ENCODE measurements at places on chromosomes 1 and 21.

- DNase-seq, result no peak
These were observed 11.6 kb downstream of the GJA5 start for GRCh38 chr1:147748676-147749350.

GRCh38 chr1:165057956-165058355 is 298.6 kb downstream of the LMX1A start:
- DNase-seq, result no peak

DNA sequence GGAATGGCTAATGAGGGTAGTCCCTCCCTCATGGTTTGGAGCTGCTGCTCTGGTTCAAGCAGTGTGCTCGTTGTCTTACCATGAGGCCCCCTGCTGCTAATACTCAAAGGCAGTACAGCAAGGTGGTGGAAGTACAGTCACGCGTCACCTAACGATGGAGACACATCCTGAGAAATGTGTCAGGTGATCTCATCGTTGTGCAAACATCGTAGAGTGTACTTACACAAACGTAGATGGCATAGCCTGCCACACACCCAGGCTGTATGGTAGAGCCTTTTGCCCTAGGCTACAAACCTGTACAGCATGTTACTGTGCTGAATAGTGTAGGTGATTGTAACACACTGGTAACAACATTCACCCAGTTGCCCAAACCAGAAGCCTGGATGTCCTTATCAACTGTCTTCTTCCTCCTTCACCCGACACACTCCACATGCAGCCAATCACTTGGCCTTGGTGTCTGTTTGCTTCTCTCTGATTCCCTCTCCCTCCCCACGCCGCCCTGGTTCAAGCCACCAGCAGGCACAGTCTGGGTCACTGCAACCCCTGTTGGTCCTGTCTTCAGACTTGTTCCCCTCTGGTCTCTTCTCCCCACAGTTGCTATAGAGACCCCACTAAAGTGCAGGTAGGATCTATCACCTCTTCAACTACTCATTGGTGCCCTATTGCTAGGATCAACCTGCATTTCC is 6.0 kb upstream of the KCNA2 start:
- no peak for DNase-seq

GRCh38 chr1:205438213-205439158 is 16.6 kb upstream of the LEMD1 start:
- peak; percentile 41 for DNase-seq

- DNase-seq, result no peak
These were observed 12.2 kb downstream of the VASH2 start for GRCh38 chr1:212962509-212962908.

DNA sequence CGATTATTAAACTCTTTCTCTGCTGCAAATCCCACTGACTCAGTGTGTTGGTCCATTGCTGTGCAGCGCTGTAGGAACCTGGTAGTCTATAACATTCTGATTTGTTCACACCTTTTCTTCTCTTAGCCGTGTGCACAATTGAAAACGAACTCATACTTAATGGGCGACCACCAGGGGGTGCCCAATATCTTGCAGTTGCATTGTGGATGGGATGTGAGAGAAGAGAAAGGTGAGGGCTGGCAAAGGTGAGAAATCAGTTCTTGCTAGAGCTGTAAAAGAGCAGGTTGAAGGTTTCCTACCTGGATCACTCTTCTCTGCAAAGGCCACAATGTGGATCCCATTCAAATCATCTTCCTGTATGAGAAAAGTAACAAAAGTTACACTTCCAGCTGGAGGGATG is 51.0 kb downstream of the CASQ2 start:
- DNase-seq, result no peak

DNA sequence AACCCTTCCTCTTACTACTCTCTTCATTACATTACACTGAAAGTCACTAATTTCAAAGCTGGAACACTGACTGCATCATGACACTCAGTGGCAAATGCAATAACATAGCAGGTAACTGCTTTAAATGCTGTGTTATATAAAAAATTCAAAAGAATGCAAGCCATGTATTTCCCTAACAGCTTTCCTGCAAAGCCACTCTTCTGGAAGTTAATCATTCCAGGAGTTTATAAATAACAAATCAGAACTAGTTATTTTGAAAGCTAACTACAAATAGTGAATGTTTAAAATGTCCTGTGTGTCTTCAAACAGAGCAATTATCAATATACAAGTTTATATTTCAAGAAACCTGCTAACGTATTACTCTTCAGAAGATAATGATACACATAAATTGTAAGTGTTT is 34.5 kb downstream of the DBT start:
- DNase-seq, result no peak

GRCh38 chr1:35175098-35175576 is 17.8 kb downstream of the SFPQ start:
- DNase-seq, result no peak

- DNase-seq, result no peak
These were observed 51.0 kb downstream of the EPB41 start for GRCh38 chr1:28965271-28965870.

DNA sequence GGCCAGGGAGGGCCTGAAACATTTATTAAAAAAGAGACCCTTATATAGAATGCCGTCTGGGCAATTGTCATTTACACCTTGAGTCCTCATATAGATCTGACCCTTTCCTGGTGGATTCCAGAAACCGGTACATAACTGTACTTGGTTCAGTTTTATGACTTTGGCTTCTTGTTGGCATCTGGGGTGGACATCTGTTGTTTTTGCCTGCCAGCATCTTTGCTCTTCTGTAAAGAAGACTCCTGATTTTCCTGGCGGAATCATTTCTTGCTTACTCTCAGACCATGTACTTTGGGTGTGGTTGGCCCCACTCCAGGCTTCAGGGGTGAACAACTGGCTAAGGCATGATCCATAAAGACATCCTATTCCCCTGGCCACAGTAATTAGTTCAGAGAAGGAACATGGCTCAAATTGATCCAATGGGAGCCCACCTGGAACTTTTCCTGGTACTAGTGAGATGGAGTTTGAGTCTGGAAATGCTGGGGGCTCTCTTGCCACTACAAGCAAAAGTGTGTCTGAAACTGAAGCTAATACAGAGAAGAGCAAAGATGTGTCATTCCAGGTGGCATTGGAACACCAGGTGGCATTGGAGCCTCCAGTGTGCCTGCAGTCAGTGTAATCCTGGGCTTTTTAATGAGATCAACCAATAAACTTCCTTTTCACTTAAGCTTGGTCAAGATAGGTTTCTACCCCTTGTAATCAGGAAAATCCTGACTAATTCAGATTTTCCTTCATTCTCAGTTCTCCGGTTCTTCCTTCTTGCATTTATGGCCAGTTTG is 332.5 kb upstream of the CAMK1G start:
- DNase-seq, result no peak

GRCh38 chr1:2386636-2387611 is 4.4 kb downstream of the MORN1 start:
- DNase-seq, result no peak

- no peak for DNase-seq
These were observed 46.4 kb upstream of the CSF1 start for GRCh38 chr1:109864047-109864822.

GRCh38 chr1:241574154-241574553 is 42.0 kb downstream of the KMO start:
- no peak for DNase-seq

- peak; percentile 57 for DNase-seq
These were observed 21.2 kb downstream of the PRRX1 start for GRCh38 chr1:170685166-170685565.

DNA sequence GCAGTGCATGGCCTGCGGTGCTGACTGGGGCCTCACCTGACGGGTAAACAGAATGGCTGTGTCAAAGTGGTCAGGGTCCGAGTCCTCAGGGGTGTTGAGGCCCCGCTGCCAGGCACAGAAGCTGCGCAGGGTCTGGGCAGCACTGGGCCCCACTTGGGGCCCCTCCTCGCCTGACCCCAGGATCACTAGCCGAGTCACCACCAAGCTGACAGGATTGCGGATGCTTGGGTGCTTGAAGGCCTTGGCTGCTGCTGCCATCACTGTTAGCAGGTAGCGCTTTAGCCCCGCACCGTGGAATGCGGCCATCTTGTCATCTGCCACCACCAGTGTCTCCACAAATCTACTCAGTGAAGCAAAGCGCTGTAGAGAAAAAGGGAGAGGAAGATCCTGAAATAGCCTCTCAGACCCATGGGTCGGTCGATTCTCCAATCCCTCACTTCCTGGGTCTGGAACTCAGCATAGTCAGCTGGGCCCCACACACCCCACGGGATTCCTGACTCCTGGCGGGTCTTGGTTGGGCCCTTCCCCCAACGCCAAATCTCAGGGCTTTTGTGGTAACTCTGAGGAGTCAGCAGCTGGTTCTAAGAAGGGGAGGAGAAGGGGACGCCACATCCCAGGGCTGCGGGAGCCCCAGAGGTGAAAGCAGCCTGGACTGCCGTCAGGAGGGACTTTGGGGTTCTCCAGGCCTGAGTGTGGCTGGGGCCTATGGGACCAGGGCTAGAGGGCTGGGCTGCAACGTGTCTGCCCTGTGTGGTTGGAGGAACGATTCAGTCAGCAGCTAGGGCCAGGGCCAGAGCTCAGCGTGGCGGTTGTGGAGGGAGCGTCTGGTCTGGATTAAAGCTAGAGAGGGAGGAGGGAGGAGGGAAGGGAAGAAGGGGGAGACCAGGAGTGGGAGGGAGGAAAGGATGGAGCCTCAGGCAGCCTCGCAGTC is 2.1 kb downstream of the ADAMTS4 start:
- peak; percentile 63 for DNase-seq

DNA sequence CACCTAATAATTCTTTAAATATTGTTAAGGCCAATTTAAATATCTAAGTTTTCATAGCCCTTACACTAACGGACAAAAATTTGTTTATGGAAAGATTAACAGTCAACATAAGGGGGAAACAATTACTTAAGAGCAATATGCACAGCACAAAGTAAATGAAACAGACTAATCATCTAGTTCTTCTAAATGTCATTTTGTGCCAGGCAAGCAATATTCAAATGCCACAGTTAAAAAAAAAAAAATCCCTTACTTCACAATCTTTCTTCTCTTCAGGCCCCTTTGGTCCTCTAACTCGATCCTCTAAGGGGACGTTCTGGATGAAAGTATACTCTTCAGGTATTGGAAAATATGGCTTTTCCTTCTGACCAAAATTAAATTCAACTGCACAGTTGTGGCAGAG is 6.6 kb downstream of the HNRNPU start:
- DNase-seq, result no peak

- no peak for DNase-seq
These were observed 18.7 kb upstream of the CSF1 start for GRCh38 chr1:109891930-109892329.

DNA sequence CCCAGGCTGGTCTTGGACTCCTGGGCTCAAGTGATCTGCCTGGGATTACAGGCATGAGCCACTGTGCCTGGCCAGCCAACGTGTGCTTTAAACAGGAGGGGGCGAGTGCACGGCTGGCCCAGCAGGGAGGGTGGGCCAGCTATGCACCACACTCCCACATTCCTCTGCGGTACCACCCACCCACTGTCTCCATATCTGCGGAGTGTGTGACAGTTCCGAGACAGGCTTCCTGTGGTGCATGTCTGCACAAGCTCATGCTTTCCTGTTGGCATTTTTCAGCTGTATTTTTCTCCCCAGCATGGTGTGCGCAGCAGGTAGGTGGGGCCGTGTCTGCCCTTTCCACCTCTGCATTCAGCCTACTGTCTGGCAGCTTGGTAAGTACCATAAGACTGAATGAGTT is 183.3 kb downstream of the AJAP1 start:
- DNase-seq, result no peak

- DNase-seq, result no peak
These were observed 41.2 kb downstream of the SPAG17 start for GRCh38 chr1:118143831-118144230.

DNA sequence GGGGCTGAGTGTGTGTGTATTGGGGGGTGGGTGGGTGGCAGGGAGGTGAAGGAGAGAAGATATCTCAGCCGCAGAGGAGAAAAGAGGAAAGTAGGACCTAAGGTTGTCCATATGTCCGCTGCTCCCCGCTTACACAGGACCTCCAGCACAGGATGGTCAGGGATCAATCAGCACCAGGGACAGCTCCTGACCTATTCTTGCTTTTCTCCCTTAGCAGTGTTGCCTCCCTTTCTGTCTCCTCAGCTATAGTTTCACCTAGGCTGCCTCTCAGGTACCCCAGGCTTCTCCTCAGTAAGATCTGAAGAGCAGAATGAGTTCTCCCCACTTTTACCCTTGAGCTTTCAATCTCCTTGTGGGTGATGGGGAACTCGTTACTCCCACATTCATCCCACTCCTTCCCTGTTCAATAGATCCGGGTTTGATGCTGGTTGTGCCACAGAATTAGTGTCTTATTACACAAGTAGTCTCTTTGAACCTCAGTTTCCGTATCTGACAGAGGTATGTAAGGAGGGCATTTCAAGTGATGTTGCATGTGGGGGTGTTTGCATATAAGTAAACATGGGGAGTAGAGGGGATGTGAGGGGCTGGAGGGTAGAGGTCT is 1.4 kb upstream of the DPH2 start:
- no peak for DNase-seq

DNA sequence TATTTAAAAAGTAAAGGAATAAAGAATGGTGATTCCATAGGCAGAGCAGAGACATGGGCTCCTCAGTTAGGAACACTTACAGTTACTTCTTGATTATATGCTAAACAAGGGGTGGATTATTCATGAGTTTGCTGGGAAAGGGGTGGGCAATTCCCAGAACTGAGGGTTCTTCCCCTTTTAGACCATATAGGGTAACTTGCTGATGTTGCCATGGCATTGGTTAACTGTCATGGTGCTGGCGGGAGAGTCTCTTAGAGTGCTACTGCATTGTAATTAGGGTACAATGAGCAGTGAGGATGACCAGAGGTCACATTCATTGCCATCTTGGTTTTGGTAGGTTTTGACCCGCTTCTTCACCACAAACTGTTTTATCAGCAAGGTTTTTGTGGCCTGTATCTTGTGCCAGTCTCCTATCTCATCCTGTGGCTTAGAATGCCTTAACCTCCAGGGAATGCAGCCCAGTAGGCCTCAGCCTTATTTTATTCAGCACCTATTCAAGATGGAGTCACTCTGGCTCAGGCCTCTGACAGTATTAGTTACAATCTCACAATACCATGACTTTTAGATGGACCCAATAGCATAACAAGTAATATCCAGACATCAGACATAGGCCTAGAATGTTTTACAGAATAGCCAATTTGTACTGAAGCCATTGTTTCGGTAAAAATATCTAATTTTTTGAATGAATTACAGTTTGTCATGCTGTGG is 106.8 kb downstream of the ZBTB18 start:
- DNase-seq, result no peak

GRCh38 chr1:30810416-30811080 is 53.0 kb upstream of the LAPTM5 start:
- DNase-seq, result no peak

- DNase-seq, result no peak
These were observed 80.6 kb downstream of the CACHD1 start for GRCh38 chr1:64550510-64550909.

- no peak for DNase-seq
These were observed 28.5 kb downstream of the WNT4 start for GRCh38 chr1:22114083-22115012.

DNA sequence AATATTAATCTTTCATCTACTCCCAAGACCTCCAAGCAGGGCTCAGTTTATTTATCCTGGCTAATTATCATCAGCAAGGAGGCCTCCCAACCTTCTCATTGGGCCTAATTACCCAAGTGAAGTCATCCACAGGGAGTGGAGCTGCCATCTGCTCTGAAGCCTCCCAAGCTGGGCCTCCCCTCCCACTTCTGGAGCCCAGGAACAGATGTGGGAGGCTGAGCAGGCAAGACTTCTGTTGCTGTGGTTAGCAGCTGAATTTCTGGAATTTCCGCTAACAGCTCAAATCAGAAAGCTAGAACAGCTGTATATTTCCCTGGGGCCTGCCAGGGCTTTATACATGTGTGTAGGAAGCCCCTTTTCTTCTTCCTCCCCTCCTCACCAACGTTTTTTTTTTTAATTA is 127.5 kb downstream of the UCK2 start:
- DNase-seq, result no peak
